Activated T-cell treated with anti-CD3 and anti-CD28 coated beads for 4 hours (primary cell): ENCODE measurements at places on chromosomes 2 and 18.
A peak's percentile ranks its signal among the peaks of the same experiment; 100 is the strongest.

DNA sequence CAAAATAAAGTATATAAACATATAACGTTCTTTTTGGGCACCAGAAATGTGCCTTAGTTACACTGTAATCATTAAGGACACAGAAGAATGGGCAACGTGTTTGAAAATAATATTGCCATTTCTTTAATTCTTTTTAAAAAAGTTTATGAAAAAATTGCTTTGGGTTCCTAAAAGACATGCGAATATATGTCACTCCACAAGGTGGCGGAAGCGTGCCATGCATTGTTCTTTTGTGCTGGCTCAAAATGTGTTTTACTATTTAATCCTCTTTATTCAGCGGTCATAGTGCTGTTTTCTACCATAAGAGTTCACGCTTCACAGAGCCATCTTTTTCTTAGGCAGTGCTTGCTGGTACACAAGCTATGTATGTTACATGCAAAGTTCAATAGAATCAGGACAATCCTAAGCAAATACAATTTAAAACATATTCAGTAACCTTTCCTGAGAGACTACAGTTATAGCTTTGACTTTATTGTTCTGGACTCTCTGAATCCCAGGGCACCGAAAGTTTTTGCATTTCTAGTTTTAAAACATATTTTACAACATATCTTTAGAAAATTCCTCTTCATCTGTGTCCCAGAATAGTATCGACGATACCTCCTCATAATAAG, 147.8 kb upstream of the ERBB4 start:
- DNase-seq: peak; percentile 27

DNA sequence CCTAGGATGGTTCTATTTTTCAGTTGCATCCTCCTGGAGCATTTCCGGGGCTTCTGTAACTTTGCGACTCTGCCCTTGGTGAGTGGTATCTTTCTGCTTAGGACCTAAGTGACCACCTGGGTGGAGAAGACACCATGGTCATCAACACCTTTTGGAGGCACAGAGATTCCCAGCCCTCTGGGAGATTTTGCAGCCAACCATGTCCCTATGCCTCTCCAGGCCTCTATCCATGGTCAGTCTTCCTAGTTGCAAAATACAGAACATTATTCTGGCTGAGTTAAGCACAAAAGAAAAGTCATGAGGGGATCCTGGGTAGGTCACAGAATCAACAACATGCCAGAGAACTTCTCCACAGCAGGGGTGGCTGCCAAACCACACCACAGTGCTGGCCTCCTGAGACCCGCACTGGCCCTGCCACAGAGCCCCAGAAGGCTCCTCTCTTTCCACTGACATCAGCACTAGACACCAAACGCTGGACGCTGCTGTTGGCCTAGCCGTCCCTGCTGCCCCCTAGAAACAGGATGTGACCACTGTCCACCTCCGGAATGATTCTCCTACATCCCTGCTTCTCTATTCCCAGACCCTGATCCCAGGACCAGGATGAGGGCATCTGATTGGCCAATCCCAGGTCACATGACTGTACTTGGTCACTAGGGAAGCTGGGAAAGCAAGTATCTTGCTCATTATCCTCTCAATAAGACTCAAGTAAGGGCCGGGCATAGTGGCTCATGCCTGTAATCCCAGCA, 47.7 kb downstream of the SMAD7 start:
- DNase-seq: no peak

- peak; percentile 19 for DNase-seq
These were observed 72.5 kb downstream of the ACOXL start for GRCh38 chr2:110804915-110805314.

DNA sequence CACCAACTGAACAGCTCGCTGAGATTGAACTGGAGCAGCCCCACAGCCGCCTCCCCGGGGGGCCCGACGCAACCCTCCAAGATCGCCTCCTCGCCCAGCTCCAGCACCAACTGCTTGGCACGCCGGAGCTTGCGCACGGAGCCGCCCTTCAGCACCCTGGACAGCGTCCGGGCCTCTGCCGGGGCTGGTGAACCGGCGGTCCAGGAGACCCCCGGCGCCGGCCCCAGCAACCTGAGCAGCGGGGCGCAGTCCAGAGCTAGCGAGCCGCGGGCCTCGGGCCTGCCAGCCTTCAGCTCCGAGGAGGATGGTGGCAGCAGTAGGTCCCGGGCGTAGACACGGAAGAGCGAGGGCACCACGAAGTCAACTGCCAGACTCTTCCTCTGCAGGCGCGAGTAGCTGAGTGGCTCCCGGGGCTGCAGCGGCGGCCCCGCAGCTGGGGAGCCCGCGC, 1.2 kb downstream of the ALK start:
- DNase-seq: peak; percentile 4

DNA sequence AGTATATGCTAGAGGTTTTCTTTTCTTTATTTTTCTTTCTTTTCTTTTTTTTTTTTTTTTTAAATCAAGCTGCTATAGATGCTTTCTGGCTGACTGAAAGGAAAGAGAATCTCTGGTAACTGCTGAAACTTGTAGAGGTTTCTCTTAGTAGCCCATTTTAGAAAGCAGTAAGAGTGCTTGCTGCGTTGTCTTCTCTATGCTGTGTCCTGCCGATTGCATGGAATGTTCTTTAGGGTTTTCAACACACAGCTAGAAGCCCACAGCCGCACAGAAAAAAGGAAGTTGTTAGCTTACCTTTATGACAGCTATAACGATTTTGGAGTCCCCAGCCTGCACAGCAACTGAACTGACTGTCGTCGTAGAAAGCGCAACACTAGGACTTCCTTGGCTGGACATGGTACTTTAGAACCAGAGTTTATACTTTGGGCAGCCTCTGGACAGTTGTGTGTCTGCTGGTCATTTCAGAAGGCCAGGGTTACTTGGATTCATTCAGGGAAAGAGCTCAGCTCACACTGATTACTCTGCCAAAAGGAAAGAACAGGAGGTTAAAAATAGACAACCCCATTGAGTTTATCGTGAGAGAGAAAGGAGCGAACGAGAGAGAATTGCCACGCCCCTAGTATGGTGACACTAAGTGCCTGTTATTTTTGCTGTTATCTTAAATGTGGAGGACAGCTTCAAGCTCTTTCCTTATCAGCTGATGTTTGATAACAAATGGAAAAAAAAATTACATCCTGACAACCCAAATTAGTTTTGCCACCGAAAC, at the start of gene CCDC141:
CCDC141 (minus strand) TSS at position 592 of the 766 bp plus-strand sequence; CDS start at position 396, 196 bp downstream.
- DNase-seq: no peak

GRCh38 chr2:70362661-70363060, 60.8 kb upstream of the FAM136A start:
- no peak for DNase-seq

GRCh38 chr2:56199492-56199891, 15.7 kb downstream of the CCDC85A start:
- DNase-seq: no peak

GRCh38 chr2:212337036-212337435, 201.6 kb downstream of the ERBB4 start:
- no peak for DNase-seq

DNA sequence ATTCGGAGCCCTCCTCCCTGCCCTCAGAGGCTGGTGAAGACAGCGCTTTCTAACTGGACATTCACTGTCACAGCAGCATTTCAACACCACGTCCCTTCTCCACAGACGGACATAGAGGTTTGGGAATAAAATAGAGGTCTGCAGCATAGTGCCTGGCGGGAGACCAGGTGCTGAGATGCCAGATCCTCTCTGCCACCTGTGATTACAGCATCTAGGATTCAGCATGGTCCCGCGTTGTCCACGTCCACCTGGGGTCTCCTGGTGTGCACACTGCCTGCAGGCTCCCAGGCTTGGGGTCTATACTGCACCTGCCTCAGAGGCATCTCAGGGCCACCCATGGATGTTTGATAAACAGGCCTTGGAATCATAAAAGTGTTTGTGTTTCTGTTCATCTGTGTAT, 175.5 kb downstream of the TMEM18 start:
- DNase-seq: no peak

DNA sequence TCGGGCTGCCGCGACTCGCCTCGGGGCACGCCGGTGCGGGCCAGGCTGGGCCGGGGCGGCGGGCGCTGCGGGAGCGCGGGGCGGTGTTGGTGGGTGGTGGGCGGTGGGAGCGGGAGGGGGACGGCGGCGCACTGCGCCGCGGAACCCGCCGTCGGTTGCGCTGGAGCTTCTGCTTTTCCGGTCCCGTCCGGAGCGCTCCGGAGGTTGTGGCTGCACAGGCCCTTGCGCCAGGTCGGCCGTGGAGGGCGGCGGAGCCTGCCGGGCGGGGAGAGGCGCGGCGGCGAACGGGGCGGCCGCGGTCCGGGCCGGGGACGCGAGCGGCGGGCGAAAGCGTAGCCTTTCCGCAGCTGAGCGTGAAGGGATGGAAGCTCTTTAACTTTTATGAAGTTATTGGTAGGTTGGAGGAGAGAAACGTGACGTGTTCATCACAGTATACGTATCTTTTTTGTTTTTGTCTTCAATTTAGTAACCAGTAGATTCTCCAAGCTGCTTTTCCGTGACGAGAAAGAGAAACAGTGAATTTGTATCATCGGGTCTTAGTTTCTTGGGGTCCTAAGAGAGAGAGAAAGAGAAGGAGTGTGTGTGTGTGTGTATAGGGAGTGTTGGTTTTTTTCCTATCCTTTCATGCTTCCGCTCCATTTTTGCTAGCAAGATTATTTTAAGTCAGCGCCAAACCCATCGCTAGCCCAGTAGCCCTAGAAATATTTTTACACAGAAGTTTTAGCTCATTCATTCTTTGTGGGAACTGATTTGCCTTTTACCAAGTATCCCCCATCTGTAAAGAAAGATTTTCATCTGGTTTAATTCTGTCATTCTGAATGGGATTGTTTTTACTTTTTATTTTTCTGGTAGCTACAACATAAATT, 535 bp downstream of the ATG4B start:
- peak; percentile 34 for DNase-seq

DNA sequence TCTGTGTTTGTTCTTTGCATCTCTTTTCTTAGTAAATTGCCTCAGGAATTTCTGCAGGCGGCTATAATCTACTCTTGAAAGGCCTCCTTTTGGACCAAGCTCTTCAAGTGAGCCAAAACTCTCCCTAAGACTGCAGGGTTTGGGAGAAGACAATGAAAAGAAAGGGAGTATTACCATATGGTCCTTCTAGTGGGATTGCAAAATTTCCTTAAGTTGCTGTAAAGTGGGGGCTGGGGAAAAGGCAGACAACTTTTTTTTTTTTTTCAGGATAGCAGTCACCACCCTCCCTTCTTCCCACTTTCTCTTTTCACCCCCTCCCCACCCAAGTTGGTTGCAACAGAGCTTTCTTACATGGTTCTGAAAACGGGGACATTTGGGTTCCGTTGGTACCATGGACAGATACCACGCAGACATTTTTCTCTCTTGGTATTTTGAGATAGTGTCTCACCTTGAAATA, 183.7 kb downstream of the FHOD3 start:
- DNase-seq: no peak

GRCh38 chr2:154226931-154227330, 355.2 kb downstream of the GALNT13 start:
- no peak for DNase-seq

GRCh38 chr18:36335476-36336279, 38.2 kb downstream of the FHOD3 start:
- DNase-seq: no peak

DNA sequence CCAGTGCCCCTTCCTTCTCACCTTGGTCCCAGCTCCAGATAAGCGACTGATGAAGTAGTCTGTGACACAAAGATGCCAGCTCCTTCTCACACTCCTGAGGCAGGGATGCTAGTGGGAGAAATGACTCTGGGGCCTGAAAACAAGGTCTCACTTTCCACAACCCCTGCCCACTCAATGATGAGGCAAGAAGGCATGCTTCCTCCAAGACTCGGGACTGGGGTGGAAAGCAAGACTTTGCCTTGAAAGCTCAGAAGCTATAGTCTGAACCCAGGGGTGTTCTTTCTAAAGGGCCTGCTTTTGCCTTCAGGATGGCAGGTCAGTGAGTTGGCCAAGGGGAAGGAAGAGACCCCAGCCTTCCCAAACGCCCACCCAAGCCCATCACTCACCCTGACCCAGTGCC, 1.4 kb downstream of the CCDC142 start:
- DNase-seq: no peak

DNA sequence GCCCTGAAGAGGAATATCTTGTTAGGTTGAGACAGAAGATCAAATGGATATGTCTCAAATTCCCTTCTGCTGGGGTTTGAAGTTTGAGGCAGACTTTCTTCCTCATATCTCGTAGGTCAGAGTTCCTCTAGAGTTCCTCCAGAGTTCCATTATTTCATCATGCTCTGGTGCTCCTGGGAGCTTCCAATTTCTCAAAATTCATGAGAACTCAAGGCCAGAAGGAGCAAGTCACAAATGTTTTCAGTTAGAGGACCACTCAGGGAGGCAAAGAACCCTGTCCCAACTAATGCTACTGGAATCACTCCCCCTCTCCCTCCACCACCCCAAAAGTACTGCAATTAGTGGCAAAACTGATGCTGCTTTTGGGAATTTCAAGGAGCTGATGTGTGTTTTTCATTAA, 115.7 kb upstream of the RBMS1 start:
- no peak for DNase-seq
